ENCODE measurements at places on chromosomes 5 and 9.

DNA sequence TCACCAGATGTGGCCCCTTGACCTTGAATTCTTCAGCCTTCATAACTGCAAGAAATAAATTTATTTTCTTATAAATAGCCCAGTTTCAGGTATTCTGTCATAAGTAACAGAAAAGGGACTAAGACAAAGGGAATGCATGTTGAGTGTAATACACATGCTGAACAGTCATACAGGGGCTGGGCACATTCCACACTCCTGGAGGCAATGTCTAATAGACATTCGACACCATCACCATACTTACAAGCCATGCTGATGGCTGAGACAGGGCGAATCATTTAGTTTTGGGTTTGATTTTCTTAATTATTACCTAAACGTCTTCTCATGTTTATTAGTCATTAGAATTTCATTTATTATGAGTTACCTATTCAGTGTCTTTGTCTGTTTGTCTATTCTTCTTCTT lies 68.5 kb downstream of the TENT4A start:
- DNase-seq, result peak; percentile 32

DNA sequence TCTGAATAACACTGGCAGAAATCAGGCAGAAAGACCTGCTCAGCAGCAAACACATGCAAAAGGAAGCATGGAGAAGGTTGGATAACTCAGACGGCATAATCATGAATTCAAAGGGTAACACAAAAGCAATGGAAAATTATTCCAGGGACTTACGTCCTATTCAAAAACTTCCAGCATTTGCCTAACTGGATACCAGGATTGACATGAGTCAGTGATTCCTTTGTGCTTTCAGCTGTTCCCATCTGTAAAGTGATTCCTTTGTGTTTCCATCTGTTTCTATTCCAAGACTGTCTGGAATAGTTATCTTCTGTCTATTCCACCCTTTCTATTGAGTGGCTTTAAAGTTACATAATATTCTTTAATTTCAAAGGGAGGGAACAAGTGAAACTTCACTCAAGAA lies 1361.7 kb upstream of the CDH9 start:
- DNase-seq, result no peak

DNA sequence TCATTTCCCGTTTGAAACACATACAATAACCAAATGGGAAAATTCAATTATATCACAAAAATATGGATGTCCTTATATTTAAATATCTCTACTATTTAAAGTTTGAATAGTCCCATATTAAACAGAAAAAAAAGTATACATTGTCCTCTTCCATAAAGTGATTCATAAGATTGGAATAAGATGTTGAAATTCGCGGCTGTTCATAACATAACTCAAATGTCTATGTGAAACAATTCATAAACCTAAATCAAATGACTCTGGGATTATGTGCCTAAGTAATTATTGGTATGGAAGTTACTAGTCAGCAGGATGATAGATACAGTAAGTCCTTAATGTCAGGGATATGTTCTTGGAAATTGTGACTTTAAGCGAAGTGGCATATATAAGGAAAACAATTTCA lies 3.9 kb upstream of the EFNA5 start:
- DNase-seq, result peak; percentile 63

DNA sequence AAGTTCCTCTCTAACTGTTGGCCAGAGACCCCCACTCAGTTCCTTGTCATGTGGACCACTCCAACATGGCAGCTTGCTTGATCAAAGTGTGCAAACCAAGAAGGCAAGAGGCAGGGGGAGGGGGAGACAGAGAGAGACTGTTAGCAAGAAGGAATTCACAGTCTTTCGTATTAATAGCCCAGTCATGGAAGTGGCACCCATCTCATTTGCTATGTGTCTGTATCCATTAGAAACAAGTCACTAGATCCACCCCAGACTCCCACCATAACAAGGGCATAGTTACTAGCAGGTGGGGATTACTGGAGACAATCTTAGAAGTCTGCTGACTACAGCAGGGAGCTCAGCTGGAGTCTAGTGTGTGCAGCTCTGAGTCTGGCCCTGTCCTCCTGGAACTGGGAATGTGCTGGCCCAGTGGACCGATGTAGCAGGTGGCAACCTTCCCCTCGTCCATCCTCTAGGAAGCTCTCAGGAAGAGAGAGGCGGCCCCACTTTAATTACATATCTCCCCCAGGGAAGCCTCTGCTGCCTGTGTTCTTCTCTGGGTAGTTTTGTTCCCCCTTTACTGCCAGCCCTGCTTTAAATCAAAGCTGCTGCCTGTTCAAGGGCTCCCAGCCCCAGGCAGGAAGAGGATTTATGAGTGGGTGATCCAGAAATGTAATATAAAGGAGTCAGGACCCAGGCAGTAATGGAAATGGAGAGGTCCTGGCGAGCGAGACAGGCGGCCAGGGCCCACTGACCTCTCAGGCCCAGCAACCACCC lies 47.8 kb upstream of the ALDH1B1 start:
- no peak for DNase-seq

- DNase-seq, result peak; percentile 89
Measured at GRCh38 chr5:171387970-171388815, 544 bp downstream of the NPM1 start.

- DNase-seq, result no peak
Measured at GRCh38 chr9:100417815-100418214, 9.1 kb upstream of the MSANTD3 start.

- peak; percentile 93 for DNase-seq
Measured at GRCh38 chr9:111036429-111036789, 1.9 kb downstream of the LPAR1 start.

GRCh38 chr9:72360324-72360723 lies 4.7 kb downstream of the ZFAND5 start:
- DNase-seq, result no peak

- no peak for DNase-seq
Measured at GRCh38 chr5:170301981-170302652, 4.5 kb upstream of the LCP2 start.

GRCh38 chr5:127409921-127410675 lies 107.3 kb upstream of the PRRC1 start:
- peak; percentile 31 for DNase-seq

DNA sequence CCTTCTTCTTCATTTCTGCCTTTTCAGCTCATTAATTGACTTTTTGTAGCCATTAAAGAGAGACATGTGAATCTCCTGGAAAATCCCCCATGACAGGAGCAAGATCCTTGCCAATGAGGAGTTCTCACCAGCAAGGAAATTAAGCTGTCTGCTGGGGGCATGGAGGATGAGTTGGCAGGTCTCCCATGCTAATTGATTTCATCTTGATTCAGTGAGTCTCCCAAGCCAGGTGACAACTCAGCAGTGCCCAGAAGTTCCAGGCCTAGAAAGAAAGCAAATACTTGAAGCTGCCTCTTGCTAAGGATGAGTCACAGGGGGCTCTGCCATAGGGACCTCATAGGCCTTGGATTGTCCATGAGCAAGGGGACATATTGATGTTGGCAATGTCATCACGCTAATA lies 30.0 kb upstream of the ADRA1B start:
- DNase-seq, result no peak
